Colonic mucosa (tissue), 4 donors: ENCODE measurements at places on chromosomes 6 and 20. TPM values are rescaled to one million over a fixed set of nuclear protein-coding genes. Genes with fewer than 3 reads are reported as not detected.

- no peaks in the 10 kb centered on the region for H3K36me3 ChIP-seq
- no peak for DNase-seq
- H3K27me3 ChIP-seq: peaks cover 7% of the 10 kb centered on the region
- H3K4me1 ChIP-seq: no peaks in the 10 kb centered on the region
- no peak overlapping the region for H3K4me3 ChIP-seq
Measured at GRCh38 chr6:13863699-13864155, 49.4 kb upstream of the MCUR1 start.

JAG1 gene
- 66.5 TPM for total RNA-seq

NR2E1 gene
- total RNA-seq: not detected

SERINC1 gene
- 83.1 TPM for total RNA-seq
